ENCODE measurements at places on chromosomes 4 and X.

GRCh38 chr4:116923389-116923788, 162.0 kb downstream of the TRAM1L1 start:
- no peak for DNase-seq

DNA sequence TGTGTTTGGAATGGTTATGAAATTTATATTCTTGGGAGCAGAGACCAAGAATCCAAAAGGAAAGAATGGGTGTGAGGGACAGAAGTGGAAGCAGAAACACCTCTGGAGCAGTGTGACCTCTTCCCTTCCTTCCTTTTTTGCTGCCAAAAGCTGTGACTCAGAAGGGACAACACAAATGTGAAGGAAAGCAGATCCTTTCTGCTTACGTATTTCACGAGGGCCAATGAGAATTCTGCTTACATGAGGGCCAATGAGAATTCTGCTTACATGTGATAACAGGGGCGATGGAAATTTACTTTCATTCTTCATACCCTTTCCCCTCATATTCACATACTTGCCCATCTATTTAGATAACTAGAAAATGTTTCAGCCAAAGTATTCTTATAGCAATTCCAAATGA, 404.6 kb downstream of the PRDM5 start:
- no peak for DNase-seq

DNA sequence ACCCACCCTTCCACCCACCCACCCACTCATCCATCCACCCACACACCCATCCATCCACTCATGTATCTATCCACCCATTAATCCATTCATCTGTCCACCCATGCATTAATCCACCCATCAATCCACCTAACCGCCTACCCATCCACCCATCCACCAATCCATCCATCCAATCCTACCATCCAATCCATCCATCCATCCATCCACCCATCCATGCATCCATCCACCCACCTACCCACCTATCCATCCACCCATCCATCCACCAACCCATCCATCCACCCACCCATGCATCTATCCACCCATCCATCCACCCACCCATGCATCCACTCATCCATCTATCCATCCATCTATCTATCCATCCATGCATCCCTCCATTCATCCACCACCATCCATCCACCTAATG, 34.8 kb upstream of the AFAP1 start:
- DNase-seq, result no peak

- peak; percentile 36 for DNase-seq
Measured at GRCh38 chrX:56813318-56813837, 84.3 kb downstream of the NBDY start.

DNA sequence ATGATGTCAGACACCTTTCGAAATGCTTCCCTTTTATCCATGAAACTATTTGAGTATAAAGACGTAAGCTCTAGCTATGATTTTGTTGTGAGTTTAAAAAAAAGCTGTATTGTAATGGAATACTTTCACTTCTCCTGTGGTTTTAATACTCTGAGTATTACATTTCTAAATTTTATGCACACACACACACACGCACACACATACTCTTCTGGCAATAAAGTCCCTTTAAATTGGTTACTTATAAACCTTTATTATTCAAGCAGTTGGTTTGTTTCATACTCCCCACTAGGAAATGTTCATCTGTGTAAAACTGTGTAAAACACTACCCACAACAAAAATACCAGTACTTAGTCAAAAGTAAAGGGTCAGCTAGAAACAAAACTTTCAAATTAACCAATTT, 18.2 kb downstream of the VAMP7 start:
- no peak for DNase-seq

DNA sequence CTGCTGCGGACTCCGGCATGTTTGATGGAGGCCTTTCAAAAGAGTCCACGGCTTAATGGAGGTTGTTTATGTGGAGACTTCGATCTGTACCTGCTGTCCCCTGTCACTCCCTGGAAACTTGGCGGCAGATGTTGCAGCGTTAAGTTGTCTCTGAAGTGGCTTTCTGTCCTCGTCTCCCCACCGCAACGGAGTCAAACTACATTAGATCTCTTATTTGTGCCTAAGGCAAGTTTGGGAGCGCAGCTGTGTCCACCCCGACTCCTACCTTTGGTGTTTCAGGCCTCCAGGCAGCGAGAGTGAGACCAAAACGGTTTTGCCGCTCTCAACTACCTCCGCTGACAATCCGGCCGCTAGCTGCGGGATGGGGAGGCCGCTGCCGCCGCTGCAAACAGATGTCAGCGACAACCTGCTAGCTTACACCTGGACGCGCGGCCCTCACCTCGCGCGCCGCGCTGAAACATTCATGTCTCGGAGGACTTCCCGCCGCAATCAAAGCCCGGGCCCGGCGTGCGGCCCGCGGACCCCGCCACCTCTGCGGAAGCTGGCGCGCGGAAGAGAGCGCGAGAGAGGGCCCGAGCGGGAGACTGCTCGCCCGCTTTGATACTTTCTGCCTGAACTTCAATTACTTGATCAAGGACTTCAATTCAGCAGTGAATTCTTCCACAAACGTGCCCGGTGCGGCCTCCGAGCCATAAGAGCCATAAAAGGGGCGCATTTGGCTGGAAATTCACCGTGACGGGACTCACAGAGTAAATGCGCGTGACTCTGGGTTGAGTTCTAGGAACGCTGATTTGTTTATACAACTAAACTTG, 108.4 kb downstream of the ANTXR2 start:
- DNase-seq, result no peak

DNA sequence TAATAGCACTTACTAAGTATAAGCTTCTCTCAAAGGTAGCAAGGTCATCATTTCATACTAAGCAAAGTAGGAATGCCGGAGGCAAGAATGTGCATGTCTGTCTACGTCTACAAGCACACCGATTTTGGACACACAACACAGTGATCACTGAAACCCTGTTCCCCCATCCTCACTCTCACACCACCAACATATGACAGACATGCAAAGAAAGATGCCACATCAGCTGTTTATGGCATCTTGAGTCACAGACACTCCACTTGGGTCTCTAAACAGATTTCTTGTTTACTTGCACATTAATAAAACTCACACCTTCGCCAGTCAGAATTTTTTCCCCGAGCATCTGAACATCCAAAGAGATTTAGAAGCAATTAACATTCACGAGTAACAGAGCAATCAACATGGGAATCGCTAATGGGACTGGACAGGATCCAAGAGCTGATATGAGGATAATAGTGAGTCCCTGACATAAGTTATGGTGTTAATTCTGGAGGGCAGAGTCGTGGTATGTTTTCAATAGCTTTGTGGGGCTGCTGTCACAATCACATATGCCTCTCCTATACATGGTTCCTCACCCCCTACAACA, 324.1 kb downstream of the DHX15 start:
- no peak for DNase-seq

DNA sequence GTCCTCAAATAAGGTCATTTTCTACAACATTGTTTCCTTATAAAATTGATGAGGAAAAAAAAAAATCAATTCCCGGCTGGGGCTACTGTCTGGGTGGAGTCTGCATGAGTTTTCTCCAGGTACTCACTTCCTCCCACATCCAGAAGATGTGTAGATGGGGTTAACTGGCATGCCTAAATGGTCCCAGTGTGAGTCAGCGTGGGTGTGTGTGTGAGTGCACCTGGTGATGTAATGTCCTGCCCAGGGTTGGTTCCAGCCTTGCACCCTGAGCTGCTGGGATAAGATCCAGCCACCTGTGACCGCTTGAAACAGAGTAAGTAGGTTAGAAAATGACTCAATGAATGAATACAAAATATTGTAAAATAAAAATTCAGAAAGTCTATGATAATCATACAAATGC, 11.1 kb downstream of the USP26 start:
- DNase-seq, result no peak

- no peak for DNase-seq
Measured at GRCh38 chr4:65661471-65661870, 8.8 kb downstream of the EPHA5 start.

DNA sequence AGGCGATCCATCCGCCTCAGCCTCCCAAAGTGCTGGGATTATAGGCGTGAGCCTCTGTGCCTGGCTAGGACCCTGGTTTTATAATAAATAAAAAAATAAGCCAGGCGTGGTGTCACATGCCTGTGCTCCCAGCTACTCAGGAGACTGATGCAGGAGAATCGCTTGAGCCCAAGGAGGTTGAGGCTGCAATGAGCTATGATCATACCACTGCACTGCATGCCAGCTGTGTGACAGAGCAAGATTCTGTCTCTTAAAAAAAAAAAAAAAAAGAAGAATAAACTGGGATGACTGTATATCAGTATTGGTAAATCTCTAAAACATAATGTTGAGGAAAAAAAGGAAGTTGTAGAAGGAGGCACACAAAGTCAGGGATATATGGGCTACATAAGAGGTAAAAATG, 45.7 kb upstream of the SLC34A2 start:
- DNase-seq, result no peak

- no peak for DNase-seq
Measured at GRCh38 chr4:57501720-57502119, 391.5 kb upstream of the IGFBP7 start.

DNA sequence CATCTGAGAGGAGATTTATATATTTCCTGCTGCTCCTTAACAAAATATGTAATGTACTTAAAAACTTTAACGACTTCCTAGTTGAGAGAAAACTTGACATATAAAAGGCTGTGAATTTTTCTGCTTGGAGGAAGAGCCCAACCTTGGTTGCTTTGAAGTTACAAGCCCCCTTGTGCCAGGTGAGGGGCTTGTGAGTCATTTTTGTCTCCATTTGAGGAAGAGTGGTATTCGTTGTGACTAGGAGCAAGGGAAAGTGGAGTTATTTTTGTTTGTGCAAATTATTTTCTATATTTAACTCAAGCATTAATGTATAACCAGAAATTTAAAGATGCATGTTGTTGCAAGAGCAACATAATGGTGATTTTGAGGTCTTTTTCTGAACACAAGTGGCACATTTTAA, 99.0 kb upstream of the DDX3X start:
- DNase-seq, result no peak

GRCh38 chr4:129092631-129093190, 628 bp downstream of the SCLT1 start:
- DNase-seq, result no peak

DNA sequence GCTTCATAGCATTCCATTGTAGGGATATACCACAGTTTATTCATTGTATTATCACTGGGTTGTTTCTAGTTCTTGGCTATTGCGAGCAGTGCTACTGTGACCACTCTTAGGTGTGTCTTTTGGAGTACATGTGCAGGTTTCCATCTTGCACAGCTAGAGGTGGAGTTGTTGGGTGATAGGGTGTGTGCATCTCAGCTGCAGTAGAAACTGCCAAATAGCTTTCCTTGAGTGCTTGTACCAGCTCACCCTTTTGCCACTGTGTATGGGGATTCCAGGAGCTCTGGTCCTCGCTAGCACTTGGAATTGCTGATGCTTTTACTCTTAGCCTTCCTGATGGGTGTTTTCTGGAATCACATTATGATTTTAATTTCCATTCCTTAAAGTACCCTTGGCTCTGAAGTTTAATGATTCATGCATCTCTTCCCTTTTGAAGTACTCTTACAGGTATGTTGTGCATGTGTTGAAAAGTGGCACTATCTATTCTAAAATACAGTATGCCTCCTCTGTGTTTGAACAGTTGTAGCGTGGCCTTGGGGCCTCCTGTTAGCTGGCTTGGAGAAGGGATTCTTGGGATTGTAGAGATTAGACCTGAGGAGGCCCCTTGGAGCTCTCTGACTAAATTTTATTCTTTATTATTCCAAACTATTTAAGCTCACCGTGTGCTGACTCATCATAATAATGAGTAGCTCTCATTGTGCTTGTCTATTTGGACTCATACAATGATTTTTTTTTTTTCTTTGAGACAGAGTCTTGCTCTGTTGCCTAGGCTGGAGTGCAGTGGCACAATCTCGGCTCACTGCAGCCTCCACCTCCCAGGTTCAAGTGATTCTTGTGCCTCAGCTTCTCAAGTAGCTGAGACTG, 38.4 kb downstream of the HTT start:
- DNase-seq, result no peak

DNA sequence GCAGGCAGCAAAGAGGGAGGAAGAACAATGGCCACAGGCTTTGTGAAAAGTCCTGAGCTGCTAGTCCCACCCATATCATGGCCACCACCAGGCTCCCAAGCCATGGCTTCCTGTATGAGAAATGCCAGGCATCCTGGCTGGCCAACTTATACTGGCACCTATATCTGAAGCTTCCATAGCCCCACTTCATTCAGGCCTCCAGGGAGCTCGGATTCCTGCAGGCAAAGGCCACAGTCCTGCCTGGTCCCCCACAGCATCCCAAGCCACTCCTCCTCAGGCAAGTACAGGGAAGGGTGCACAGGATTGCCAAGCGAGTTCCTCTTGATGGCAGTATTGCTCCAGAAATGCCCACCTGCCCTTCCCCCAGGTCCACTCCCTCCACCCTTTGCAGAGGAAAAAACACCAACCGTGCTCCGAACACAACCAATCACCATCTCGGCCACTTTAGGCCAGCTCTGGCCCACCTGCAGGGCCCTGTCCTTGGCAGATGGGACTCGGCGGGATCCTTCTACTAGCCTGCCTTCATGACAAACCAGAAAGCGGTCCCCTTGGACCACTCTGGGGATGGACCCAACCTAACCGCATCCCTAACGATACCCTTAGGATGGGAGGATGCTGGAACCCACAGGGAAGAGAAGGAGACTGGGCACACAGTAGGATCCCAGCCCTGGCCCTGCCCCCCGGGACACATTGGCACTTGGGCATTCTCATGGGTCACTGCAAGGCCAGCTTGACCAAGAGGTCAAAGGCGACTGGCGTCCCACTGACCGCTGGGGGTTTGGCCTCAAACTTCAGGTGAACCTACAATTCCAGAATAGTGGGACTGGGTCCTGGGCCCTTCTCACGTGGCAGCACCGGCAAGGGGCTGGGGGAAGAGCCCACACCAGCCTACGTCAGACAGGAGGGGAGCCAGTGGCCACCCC, 220.4 kb upstream of the AGTR2 start:
- DNase-seq, result no peak

- DNase-seq, result no peak
Measured at GRCh38 chr4:182062458-182062857, 180.7 kb upstream of the TENM3 start.

DNA sequence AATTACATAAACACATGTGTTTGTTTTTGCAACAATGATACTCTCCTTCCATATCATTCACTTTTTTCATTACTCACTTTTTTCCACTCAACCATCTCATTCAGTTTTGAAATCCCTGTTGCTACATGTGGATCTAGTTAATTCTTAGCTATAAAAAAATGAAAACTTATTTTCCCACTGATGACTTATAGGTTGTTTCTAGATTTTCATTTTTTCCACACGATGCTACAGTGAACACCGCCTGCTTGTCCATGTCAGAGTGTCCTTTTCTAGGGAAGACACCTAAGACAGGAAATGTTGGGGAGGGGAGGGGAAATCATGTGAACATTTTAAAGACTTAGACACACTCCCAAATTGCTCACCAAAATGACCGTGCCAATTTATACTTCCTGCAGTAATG, 70.2 kb downstream of the SUPT20HL2 start:
- no peak for DNase-seq

- no peak for DNase-seq
Measured at GRCh38 chr4:36757580-36758311, 476.3 kb downstream of the DTHD1 start.

DNA sequence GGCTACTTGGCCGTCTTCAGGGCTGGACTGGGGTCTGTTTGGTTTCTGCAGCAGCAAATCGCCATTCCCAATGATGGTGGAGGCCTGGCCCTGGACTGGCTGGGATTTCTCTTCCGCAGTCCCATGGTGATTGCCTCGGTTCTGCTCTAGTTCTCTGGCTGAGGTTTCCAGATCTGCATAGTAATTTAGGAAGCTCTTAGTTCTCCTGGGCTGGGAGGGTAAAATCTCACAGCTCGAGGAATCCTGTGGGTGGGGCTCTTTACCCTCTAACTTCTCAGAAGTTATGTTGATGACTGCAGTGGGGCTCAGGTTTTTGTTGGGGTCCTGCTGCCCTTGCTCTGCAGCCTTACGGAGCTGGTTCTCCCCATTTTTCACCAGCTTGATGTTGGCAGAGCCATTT, 200.6 kb downstream of the APBB2 start:
- DNase-seq, result no peak

GRCh38 chr4:169225058-169225751, 45.6 kb downstream of the SH3RF1 start:
- DNase-seq, result no peak
